NCI-H1092 treated with DMSO at 0.1 percent for 48 hours (cell line): ENCODE measurements at places on chromosomes 12 and 14.

GRCh38 chr14:50002926-50003212 is 110.0 kb downstream of the ARF6 start:
- no peak for DNase-seq

- peak; percentile 6 for DNase-seq
Measured at GRCh38 chr12:57898308-57898970, 42.9 kb upstream of the ATP23 start.

GRCh38 chr12:68200854-68201253 is 24.8 kb downstream of the IL26 start:
- DNase-seq = no peak

DNA sequence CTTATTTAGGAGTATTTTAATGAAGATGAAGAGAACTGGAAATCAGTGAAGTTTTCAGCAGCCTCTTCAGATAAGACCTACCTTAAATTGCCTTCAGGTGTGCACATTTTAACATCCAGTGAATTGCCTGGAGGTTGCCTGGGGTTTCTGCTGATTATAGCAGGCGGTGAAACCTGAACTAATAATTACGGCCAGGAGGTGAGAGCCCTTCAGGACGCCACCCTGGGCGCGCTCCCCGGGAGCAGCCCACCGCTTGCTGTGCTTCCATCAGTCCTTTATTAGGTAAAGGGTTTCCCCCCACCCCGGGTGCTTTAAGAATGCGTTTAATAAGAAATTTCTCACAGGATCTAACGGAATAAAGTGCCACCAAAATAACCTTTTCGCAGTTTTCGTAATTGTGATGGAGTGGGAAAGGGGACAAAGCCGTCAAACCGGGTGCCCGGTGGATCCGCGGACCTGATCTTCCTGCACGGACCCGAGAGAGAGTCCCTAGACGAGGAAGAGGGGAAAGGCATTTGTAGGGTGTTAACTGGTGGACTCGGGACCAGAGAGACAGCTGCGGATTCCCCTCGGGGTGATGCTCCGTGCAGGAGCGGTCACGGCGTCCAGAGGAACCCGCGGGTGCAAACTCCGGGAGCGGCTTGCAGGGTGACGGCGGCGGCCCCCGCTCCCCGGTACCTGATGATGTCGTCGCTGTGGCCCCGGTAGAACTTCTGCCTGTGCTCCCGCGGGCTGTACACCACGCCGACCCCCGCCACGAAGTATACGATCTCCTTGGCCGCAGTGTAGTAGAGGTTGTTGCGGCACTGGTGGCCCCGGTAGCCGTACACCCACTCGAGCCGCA is 902 bp downstream of the EML5 start:
- DNase-seq = peak; percentile 71

- DNase-seq = no peak
Measured at GRCh38 chr14:80930836-80931389, 10.6 kb downstream of the CEP128 start.

DNA sequence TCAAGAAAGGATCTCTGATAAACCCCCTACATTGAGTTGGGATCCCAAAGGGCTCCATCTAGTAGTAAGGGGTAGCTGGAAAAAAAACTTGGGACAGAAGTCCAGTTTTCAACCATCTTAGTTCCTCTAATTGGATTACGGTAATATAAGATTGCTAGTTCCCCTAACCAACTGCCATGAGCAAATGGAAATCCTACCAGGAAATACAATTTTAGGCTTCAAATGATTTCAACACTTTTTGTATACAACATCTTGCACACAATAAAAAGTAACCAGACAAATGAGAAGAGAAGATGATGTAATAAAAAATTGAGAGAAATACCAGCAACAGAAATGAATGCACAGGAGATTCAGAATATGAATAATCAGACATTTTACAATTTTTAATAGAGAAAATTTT is 73.0 kb downstream of the TSHR start:
- no peak for DNase-seq

DNA sequence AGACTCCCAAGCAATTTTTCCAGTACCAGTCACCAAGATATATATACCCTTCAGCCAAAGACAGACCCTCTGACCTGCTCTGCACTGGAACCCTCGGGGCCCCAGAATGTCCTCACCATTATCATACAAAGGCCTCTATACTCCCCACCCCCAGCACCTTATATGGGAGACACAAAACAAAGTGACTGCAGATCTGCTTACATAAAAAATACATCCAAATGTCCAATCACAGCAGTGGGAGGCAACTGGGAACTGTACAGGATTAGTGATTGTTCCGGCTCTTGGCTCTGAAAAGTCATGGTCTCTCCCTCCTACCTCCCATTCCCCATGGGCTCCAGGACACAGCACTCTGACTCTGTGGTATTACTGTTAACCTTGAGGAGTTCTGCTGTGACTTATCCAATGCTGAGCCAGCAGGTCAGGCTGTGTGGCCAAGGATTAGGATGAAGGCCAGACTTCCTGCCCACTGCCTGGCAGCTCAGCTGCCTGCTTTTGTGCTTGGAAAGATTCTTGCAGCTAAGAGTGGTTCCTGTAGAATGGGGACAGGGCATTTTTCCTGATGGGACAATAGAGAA is 13.7 kb downstream of the OXA1L start:
- no peak for DNase-seq

- no peak for DNase-seq
Measured at GRCh38 chr14:53956427-53957201, at the start of gene BMP4. BMP4 (minus strand) TSS chr14:53956825; CDS start chr14:53952222, 4,603 bp downstream.

DNA sequence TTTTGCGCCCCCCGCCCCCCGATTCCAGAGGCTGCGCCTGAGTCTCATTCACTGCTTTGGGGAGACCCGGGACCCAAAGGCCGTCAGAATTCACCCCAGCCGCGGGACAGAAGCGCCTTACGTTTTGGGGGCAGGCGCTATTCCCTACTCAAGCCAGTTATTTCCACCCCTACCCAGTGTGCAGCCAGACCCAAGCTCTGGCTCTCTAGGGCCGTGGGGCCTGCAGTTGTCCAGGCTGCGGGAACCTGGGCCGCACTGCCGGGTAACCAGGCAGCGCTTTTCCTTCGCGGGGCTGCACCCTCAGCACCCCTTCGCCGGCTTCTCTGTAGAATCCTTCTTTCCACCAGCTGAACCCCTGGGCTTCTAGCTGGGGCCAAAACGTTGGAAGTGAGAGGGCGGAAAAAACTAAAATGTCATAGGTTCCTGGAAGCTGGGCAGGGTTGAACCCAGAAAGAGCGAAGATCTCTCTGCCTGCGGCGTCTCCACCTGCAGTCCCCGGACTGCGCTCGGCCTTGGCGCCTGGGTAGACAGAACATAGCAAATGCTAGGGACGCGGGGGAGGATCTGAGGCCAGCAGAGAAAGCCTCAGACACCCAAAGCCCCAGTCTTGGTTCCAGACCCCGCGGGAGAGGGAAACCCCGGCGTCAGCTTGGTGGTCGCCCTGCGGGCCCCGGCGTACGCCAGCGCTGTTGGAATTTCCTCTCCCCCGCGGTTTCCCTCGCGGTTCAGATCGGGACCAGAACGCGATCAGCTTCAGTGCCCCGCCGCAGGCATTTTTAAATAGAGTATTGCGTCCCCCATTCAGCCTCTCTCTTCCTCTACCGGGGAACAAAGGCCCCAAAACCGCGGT is 18.3 kb downstream of the TBX3 start:
- DNase-seq = peak; percentile 34

DNA sequence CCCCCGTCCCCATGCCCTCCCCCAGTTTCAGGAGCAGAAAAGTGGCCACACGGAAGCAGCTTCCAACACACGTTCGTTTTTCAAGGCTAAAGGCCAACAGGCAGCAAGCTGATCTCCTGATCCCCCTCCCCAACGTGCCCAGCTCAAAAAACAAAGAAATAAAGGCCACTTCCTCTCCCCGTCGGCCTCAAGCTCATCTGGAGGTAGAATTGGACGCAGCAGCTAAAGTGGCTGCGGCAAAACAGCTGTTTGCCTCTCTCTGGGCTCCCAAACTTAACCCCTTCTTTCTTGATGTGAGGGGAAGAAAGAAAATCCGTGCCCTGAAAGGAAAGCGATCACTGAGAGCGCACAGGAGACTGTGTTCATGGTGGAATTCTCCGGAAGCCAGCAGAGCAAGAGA is 66.3 kb downstream of the SCARB1 start:
- DNase-seq = no peak

GRCh38 chr14:60839657-60840056 is 105.1 kb downstream of the MNAT1 start:
- no peak for DNase-seq

DNA sequence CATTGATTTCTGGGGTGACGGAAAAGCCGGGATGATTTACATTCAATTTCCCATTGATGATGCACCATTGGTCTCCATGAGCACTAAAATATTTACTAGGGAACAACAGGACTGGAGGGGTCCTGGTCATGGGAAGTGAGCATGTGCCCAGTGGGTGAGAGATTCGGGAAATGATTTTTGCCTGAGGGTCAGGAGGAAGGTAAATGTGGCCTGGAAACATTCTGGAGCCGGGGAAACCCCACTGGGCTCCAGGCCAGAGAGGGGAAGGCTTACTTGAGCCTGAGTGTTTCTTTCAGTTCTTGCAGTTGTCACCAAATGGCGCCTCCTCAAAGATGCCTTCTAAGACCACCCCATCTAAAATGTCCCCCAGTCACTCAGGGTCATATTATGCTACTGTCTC is 532.3 kb upstream of the TBX3 start:
- DNase-seq = no peak

DNA sequence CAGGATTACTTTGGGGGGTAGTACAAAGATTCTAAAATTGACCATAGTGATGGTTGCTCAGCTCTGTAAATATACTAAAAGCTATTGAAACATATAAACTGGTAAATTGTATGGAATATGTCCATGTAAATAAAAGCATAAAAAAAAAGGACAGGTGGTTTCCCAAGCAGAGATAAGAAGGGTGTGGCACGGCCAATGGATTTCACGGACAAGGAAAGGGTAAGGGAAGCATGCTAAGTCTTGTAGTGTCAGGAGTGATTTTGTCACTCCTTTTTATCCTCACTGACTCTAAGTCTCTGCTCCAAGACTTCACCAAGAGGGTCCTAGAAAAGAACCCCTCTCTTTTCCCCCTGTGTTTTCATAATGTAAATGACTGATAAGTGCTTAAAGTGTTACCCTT is 229.2 kb downstream of the SPTSSA start:
- DNase-seq = no peak

GRCh38 chr12:58465418-58465817 is 454.9 kb downstream of the LRIG3 start:
- DNase-seq = no peak

DNA sequence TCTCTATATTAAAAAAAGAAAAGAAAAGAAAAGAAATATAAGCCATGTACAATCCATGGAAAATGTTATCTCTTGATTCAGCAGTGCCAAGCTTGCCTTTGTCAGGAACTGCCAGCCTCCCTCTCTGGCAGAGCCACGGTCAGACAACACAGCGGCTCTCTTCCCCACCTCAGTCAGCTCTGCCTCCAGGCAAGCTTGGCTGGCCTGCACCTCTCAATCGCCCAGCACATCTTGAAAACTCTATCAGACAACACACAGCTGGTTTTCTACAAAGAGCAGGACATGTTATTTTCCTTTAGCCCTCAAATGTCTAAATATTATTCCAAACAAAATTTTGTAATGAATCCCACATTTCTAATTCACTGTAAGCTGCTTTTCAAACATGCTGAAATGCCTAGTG is 20.0 kb upstream of the GCH1 start:
- peak; percentile 71 for DNase-seq

- DNase-seq = no peak
Measured at GRCh38 chr14:104641753-104642539, 37.4 kb upstream of the TMEM179 start.

DNA sequence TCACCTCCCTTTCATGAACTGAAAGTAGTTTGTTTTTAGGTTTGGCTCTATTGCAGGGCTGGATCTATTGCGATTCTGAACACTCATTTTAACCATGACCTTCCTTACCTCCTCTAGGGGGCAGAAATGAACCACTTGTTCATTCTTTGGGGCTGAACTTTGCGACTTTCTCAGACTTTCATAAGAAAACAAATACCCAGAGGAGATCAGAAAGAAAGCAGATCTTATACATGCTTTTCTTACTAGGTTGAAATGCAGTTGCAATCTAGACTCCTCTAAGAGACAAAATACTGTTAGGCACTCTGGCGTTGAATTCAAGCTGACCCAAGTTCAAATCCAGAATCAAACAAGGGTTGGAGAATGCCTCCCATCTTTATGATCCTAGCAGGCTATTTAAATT is 32.6 kb upstream of the PLEKHG3 start:
- peak; percentile 61 for DNase-seq

GRCh38 chr12:23888396-23889068 is 60.9 kb downstream of the SOX5 start:
- DNase-seq = no peak

DNA sequence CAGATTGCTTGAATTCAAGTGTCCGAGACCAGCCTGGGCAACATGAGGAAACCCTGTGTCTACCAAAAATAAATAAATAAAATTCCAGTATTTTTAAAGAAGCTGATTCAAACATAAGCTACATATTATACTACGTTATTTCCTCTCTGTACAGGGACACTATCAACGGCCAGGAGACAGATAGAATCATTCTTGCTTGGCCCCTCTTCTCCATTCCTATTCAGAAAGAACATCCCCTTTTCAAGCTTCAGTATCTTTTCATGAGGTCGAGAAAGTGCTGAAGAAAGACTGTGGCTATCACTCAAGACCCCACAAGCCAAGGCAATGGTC is 314 bp upstream of the DHRS7 start:
- DNase-seq = no peak

DNA sequence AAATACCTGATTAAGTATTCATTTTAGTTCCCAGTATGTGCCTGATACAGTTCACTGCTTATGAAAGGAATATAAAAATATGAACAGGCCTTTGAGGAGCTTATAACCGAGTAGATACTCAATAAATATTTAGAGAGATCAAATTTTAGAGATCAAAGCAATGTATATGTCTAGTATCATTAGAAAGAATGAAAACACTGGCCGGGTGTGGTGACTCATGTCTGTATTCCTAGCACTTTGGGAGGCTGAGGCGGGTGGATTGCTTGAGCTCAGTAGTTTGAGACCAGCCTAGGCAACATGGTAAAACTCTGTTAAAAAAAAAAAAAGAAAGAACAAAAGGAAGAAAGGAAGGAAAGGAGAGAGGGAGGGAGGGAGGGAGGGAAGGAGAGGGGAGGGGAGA is 113.2 kb upstream of the EEA1 start:
- DNase-seq = no peak

GRCh38 chr12:114903083-114903691 is 219.2 kb upstream of the TBX3 start:
- DNase-seq = no peak

GRCh38 chr12:992647-993046 is 1.6 kb downstream of the ERC1 start:
- DNase-seq = no peak
